ENCODE measurements at places on chromosomes 12 and 14.

GRCh38 chr14:58771016-58771415 lies 133.3 kb downstream of the DACT1 start:
- no peak for DNase-seq
- no peaks in the 10 kb centered on the region for H3K27me3 ChIP-seq
- H3K4me3 ChIP-seq: no peak overlapping the region
- H3K36me3 ChIP-seq: no peaks in the 10 kb centered on the region
- H3K27ac ChIP-seq: no peak overlapping the region

- DNase-seq: no peak
- H3K27me3 ChIP-seq: no peaks in the 10 kb centered on the region
- H3K4me3 ChIP-seq: no peak overlapping the region
- H3K36me3 ChIP-seq: no peaks in the 10 kb centered on the region
- H3K27ac ChIP-seq: no peak overlapping the region
These were observed 51.2 kb downstream of the PITPNM2 start for GRCh38 chr12:123099560-123100192.

GRCh38 chr12:13164921-13165616 lies 31.5 kb upstream of the EMP1 start:
- no peaks in the 10 kb centered on the region for H3K36me3 ChIP-seq
- no peak overlapping the region for H3K4me3 ChIP-seq
- no peak overlapping the region for H3K27ac ChIP-seq

DNA sequence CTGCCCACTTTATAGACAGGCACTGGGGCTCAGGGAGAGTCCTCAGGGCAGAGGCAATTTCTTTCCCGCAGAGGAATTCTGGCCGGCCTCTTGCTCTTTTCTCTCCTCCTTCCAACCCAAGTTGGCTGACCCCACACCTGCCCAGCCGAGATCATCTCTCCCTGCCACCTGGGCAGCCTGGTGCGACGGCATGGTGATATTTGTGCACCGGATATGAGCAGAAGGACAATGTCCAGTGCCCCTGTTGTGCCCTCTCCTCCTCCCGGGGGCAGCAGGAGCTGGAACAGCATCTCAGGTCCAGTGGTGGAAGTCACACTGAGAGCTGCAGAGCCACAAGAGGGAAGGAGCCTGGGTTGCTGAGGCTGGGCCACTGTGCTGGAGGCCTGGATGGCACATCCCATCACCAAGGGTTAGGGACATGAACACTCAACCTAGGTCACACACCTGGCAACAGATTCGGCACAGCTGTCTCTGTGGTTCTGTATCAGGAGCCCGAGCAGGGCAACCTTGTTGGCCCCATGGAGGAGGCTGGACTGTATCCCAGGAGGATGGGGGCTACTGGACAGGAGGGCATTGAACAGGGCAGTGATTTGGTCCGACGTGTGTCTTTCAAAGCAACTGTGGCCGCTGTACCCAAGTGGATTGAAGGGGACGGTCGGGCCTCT lies 57.7 kb upstream of the DIO3 start:
- H3K27ac ChIP-seq: no peak overlapping the region
- no peak for DNase-seq
- H3K27me3 ChIP-seq: no peaks in the 10 kb centered on the region
- no peaks in the 10 kb centered on the region for H3K4me1 ChIP-seq

DNA sequence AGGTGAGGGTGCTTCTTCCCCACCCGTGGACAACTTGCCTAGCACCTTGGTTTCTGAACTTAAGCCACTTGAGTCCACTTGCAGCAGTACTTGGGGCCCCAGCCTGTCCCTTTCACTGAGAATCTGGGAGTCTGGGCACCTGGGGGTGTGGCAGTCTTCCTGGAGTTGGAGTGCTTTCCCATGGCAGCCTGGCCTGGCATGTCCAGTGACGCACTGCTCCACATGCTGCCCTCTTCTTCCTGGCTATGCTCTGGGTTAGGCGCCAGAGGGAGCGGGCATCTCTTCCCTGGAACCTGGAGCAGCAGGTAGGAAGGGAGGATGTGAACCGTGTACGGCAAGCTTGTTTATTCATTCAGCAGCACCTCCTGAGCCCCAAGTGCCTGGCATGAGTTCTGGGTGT lies 76.4 kb downstream of the PAPOLA start:
- peaks cover 16% of the 10 kb centered on the region for H3K4me1 ChIP-seq
- no peak for DNase-seq
- H3K36me3 ChIP-seq: no peaks in the 10 kb centered on the region
- H3K27me3 ChIP-seq: no peaks in the 10 kb centered on the region
- H3K27ac ChIP-seq: no peak overlapping the region

GRCh38 chr14:56125772-56126636 lies 7.8 kb downstream of the PELI2 start:
- DNase-seq: no peak
- no peak overlapping the region for H3K27ac ChIP-seq
- H3K4me1 ChIP-seq: peaks cover 10% of the 10 kb centered on the region

DNA sequence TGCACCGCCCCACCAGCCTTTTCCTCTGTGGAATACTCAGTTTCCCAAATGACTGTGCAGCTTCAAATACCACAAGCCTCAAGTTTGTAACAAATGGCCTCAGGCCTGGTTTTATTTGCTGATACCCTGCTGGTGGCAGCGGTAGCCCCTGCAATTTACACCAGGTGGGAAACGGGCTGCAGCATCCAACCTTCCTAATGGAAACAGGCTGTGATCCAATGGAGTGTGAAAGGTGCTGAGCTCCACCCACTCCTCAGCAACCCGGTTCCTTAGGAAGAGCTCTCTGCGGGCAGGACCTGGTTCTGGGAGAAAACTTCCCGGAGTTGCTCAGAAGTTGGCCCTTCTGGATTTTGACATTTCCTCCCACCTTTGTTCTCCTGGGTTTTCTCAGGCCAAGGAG lies 41.7 kb upstream of the LTA4H start:
- H3K4me3 ChIP-seq: no peak overlapping the region
- H3K27ac ChIP-seq: no peak overlapping the region
- H3K36me3 ChIP-seq: no peaks in the 10 kb centered on the region
- no peak for DNase-seq

- peak overlapping the region; percentile 97 for H3K27ac ChIP-seq
- no peak overlapping the region for H3K4me3 ChIP-seq
- no peaks in the 10 kb centered on the region for H3K27me3 ChIP-seq
- DNase-seq: peak; percentile 55
- peaks cover 50% of the 10 kb centered on the region for H3K4me1 ChIP-seq
- no peaks in the 10 kb centered on the region for H3K36me3 ChIP-seq
These were observed 61.5 kb upstream of the PTGR2 start for GRCh38 chr14:73789989-73790581.

- no peaks in the 10 kb centered on the region for H3K36me3 ChIP-seq
- H3K27ac ChIP-seq: no peak overlapping the region
- DNase-seq: peak; percentile 73
- peaks cover 19% of the 10 kb centered on the region for H3K4me1 ChIP-seq
- H3K27me3 ChIP-seq: no peaks in the 10 kb centered on the region
These were observed 2.1 kb downstream of the RNASE13 start for GRCh38 chr14:21032326-21033132.

DNA sequence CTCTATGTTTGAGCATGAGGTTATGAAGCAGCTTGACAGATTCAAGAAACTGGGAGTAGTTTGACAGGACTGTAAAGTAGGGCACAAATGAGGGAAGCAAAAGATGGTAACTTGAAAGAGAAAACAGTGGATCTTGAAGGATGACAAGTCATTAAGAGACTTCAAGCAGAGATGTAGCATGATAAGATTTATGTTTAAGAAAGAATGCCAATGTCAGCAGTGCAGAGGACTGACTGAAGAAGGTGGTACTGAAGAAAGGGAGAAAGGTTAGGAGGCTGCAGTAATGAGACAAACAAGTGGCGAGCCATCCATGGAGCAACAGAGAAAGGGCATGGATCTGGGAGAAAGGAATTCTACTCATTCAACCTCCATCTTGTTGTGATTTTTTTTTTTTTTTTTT lies 120.2 kb upstream of the RAP1B start:
- H3K27ac ChIP-seq: no peak overlapping the region
- H3K36me3 ChIP-seq: no peaks in the 10 kb centered on the region
- H3K4me3 ChIP-seq: no peak overlapping the region
- H3K4me1 ChIP-seq: peaks cover 2% of the 10 kb centered on the region

DNA sequence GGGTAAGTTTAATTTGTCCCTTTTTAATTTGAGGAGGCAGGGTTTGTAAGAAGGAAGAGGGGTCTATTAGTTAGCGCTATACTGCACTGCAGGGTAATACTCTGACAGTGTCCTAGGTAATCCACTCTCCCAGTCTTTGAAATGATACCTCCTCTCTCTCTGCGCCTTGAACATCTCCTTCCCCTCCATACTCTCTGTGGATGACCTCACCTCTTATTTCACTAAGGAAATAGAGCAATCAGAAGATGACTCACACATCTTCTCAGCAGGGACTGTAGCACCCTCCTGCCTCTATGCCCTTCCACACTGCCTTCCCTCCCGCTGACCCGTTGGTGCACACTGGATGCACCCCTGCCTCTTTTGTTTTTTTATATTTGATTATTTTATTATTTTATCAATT lies 94.2 kb downstream of the GRIP1 start:
- no peaks in the 10 kb centered on the region for H3K4me1 ChIP-seq
- no peak overlapping the region for H3K4me3 ChIP-seq
- no peak overlapping the region for H3K27ac ChIP-seq
- no peaks in the 10 kb centered on the region for H3K27me3 ChIP-seq
- DNase-seq: no peak

DNA sequence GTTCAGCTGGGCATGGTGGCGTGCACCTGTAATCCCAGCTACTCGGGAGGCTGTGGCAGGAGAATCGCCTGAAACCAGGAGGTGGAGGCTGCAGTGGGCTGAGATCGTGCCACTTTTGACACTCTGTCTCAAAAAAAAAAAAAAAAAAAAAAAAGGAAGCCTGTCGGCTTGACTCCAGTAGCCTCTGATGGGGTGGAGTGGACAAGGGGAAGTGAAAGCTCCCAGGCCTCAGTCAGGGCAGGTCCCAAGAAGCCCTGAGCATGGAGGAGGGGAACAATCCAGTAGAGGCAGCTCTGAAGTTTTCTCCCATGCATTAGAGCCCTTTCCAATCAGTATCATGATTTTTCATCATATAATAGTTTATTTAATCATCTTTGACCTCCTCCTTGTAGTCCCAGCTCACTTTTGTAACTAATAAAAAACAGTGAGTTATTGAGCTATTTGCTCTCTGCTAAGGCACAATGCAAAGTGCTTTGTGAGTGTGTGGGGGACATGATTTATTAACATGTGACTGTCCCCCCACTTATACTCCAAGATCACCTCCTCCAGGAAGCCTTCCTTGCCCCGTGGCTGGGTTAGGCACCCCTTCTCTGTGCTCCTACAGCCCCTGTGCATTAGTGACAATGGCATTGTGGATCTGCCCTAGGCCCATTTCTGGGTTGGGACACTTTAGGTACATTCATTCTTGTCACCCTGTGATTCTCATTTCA lies 4.7 kb upstream of the SSH1 start:
- H3K4me3 ChIP-seq: no peak overlapping the region
- no peak overlapping the region for H3K27ac ChIP-seq
- DNase-seq: no peak
- H3K27me3 ChIP-seq: no peaks in the 10 kb centered on the region
- no peaks in the 10 kb centered on the region for H3K36me3 ChIP-seq
- peaks cover 11% of the 10 kb centered on the region for H3K4me1 ChIP-seq

GRCh38 chr12:14886271-14886670 lies 617 bp upstream of the MGP start:
- H3K27ac ChIP-seq: peak overlapping the region; percentile 65
- H3K36me3 ChIP-seq: no peaks in the 10 kb centered on the region
- H3K27me3 ChIP-seq: no peaks in the 10 kb centered on the region
- no peak for DNase-seq
- H3K4me3 ChIP-seq: no peak overlapping the region

DNA sequence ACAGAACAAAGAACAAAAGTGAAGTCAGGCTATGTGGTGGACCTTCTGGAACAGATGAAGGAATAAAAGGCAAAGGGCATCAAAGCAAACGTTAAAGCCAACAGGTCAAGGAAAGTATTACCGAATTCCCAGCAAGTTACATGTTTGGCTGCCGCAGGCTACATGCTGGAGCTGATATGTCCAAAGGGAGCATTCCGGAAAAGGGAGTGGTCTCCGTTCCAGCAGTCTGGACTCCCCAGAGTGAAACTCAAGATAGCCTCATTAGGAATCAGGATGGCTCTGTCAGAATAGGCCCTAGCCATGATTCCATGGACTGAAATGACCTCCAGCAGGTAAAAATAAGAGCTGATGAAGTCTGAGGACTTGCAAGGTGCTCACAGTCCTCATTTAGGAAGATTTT lies 379.8 kb upstream of the PRICKLE1 start:
- peaks cover 10% of the 10 kb centered on the region for H3K4me1 ChIP-seq
- no peak overlapping the region for H3K4me3 ChIP-seq
- H3K27me3 ChIP-seq: no peaks in the 10 kb centered on the region
- no peaks in the 10 kb centered on the region for H3K36me3 ChIP-seq
- H3K27ac ChIP-seq: no peak overlapping the region

- no peak overlapping the region for H3K27ac ChIP-seq
- peaks cover 9% of the 10 kb centered on the region for H3K4me1 ChIP-seq
- no peaks in the 10 kb centered on the region for H3K36me3 ChIP-seq
- H3K4me3 ChIP-seq: no peak overlapping the region
- DNase-seq: no peak
These were observed 315.6 kb upstream of the ATP2B1 start for GRCh38 chr12:90024262-90024661.

DNA sequence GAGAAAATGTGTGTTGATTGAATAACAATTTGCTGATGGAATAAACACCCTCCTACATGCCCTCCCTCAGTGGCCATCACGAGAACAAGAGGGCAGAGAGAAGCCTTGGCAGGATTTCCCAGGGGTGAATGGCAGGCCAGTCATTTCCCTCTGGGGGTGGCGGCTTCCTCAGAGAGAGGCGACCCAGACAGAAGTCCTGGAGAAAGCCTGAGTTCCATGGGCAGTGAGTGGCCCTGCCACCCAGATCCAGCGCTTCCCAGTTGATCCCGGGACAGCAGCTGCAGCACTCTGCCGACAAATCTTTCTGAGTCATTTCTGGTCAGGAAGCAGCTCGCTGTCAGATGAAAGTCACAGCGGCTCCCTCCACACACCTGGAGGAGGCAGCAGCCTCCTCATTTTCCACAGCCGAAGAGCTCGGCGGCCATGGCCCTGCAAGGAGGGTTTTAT lies 123.0 kb downstream of the SCARB1 start:
- peak; percentile 64 for DNase-seq
- H3K4me3 ChIP-seq: no peak overlapping the region
- H3K4me1 ChIP-seq: peaks cover 23% of the 10 kb centered on the region
- H3K27me3 ChIP-seq: no peaks in the 10 kb centered on the region
- no peaks in the 10 kb centered on the region for H3K36me3 ChIP-seq
- H3K27ac ChIP-seq: peak overlapping the region; percentile 54

GRCh38 chr12:62813031-62813829 lies 121.7 kb downstream of the PPM1H start:
- peak overlapping the region; percentile 29 for H3K4me3 ChIP-seq
- no peak for DNase-seq
- no peaks in the 10 kb centered on the region for H3K36me3 ChIP-seq
- H3K4me1 ChIP-seq: peaks cover 7% of the 10 kb centered on the region
- H3K27me3 ChIP-seq: no peaks in the 10 kb centered on the region

DNA sequence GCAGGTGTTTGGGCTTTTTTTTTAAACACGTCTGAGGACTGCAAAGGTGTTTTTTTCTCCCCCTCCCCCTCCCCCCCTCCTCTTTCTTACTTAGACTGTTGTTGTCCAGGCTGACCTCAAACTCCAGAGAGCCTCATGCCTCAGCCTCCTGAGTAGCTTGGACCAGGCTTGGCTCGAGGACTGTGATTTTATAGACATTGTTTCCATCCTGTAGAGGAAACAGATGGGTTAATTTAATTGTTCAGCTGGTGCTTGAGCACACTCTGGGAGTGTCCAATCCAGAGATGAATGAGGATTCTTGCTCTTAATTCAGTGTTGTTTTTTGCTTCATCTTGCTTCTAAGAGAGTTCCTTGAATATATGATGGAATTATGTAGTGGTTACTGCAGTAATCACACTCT lies 42.1 kb downstream of the RASSF3 start:
- DNase-seq: no peak
- no peaks in the 10 kb centered on the region for H3K27me3 ChIP-seq
- no peaks in the 10 kb centered on the region for H3K36me3 ChIP-seq
- no peaks in the 10 kb centered on the region for H3K4me1 ChIP-seq

Data from gastrocnemius medialis (tissue), 4 donors.